Stimulated activated naive CD4-positive, alpha-beta T cell treated with Interleukin-2 at 50 U/mL for 16 hours (primary cell): ENCODE measurements at places on chromosomes 4 and X.

- DNase-seq = no peak
Measured at GRCh38 chr4:134720030-134720429, 518.4 kb upstream of the PABPC4L start.

GRCh38 chrX:54066841-54067240 is 22.6 kb upstream of the PHF8 start:
- DNase-seq = no peak

DNA sequence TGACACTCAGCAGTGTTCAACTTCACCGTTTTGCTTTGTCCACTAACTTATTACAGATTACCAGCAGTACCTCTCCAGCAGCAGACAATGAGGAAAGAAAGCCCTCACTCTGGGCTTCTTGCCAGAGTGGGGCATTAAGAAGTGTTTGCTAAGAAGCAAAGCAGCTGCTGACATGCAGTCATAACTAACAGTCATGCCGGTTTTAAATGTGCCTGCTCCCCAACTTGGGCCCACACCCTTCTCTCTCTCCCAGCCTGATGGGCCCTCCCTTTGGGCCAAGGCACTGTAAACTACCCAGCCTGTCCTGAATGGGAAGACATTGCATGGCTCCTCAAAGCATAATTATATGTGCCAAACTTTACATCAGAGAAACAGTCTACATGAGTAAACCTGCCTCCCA is 54.6 kb upstream of the HHIP start:
- DNase-seq = no peak

- DNase-seq = no peak
Measured at GRCh38 chrX:50978920-50979682, 68.6 kb downstream of the BMP15 start.

GRCh38 chr4:22391551-22391950 is 124.3 kb downstream of the ADGRA3 start:
- no peak for DNase-seq

- no peak for DNase-seq
Measured at GRCh38 chr4:679629-680028, 5.3 kb downstream of the MYL5 start.

DNA sequence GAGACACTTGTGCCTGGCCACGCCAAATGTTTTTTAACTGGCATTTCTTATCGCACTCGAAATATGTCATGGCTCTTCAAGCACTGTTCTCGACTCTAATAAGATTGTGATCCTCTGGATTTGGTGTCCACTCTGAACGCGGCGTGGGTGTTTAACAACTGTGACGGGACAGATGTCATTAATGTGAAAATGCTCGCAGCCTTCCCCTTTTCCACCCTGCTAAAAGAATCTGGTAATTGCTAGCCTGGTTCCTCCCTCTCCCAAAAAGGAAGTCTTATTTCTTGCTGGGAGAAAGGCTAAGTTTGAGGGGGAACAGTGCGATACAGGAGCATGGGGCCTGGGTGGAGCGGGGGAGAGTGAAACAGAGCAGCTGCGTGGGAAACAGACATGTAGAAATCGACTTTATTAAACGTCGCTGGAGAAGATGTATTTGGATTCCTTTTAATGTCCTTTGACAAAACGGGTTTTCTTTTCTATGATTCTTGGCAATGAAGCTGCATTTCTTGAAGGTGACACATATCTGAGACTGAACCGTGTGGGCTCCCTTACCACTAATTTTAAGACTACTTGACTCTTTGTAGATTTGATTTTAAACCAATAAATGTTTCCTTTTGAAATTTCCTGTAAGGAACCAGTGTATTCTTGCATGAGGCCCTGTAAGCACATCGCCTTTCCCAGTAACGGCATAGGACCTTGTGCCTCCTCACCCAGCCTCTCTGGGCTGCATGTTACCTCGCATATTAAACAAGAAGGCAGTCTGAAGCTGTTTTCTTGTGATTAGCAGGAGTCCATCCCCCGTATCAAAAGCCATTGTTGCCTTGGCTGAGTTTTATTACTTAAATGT is 17.8 kb downstream of the TBC1D1 start:
- DNase-seq = no peak
